ENCODE measurements at places on chromosomes 11 and 22. TPM values are rescaled to one million over a fixed set of nuclear protein-coding genes. Genes with fewer than 3 reads are reported as not detected.

SEZ6L gene
- total RNA-seq, result not detected

C1QTNF4 gene
- 0.91 TPM for total RNA-seq

DNA sequence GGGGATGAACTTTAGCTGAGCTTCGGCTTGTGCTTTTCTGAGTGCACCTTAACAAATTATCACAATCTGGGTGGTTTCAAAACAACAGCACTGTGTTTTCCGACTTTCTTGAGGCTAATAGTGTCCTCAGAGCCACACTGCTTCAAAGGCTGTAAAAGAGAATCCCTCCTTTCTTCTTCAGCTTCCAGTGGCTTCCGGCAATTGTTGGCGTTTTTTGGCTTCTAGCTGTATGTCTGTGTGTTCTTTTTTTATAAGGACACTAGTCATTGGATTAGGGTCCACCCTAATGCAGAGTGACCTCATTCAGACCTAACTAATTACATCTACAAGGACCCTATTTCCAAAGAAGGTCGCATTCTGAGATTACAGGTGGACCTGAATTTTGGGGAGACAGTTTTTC lies 30.6 kb downstream of the KIAA1671 start:
- no peak overlapping the region for H3K27ac ChIP-seq
- no peak for DNase-seq
- H3K36me3 ChIP-seq, result no peaks in the 10 kb centered on the region
- peaks cover 5% of the 10 kb centered on the region for H3K4me1 ChIP-seq
- H3K27me3 ChIP-seq, result peaks cover 25% of the 10 kb centered on the region

GRCh38 chr11:72781313-72782080 lies 12.3 kb downstream of the STARD10 start:
- H3K4me1 ChIP-seq, result peaks cover 14% of the 10 kb centered on the region
- no peaks in the 10 kb centered on the region for H3K27me3 ChIP-seq
- peak overlapping the region; percentile 84 for H3K27ac ChIP-seq
- H3K36me3 ChIP-seq, result no peaks in the 10 kb centered on the region
- H3K4me3 ChIP-seq, result peak overlapping the region; percentile 83

GRCh38 chr22:43434928-43435311 lies 23.1 kb downstream of the MPPED1 start:
- H3K27ac ChIP-seq, result no peak overlapping the region
- H3K4me1 ChIP-seq, result no peaks in the 10 kb centered on the region
- no peaks in the 10 kb centered on the region for H3K36me3 ChIP-seq
- H3K27me3 ChIP-seq, result peaks cover 7% of the 10 kb centered on the region
- H3K4me3 ChIP-seq, result no peak overlapping the region

- H3K4me1 ChIP-seq, result no peaks in the 10 kb centered on the region
- peaks cover 7% of the 10 kb centered on the region for H3K27me3 ChIP-seq
- H3K27ac ChIP-seq, result no peak overlapping the region
- H3K36me3 ChIP-seq, result no peaks in the 10 kb centered on the region
Observed at GRCh38 chr11:130783323-130783722, 133.0 kb downstream of the SNX19 start.

DNA sequence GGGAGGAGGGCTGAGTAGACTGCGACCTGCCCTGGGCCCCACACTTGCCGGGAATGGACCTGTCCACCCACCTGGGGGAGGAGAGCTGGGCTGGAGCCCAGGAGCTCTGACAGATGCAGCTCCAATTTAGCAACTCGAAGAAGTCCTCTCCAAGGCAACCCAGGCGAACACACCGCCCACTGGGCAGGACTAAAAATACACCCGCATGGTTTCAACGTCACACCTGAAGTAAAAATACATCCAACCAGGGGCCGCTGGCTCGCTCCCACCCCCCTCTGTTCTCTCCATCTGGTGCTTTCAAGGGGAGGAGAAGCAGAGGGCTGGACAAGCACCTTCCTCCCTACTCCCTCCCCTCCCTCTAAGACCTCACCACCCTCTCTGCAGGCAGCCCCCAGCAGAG lies 119.9 kb downstream of the FEZ1 start:
- peaks cover 37% of the 10 kb centered on the region for H3K27me3 ChIP-seq
- H3K27ac ChIP-seq, result no peak overlapping the region
- peaks cover 2% of the 10 kb centered on the region for H3K4me1 ChIP-seq
- no peak for DNase-seq
- H3K36me3 ChIP-seq, result no peaks in the 10 kb centered on the region
- no peak overlapping the region for H3K4me3 ChIP-seq

GRCh38 chr22:26884921-26885320 lies 227.5 kb downstream of the MIAT start:
- H3K36me3 ChIP-seq, result peaks cover 54% of the 10 kb centered on the region
- DNase-seq, result no peak
- no peak overlapping the region for H3K4me3 ChIP-seq
- H3K27ac ChIP-seq, result no peak overlapping the region
- no peaks in the 10 kb centered on the region for H3K4me1 ChIP-seq

DNA sequence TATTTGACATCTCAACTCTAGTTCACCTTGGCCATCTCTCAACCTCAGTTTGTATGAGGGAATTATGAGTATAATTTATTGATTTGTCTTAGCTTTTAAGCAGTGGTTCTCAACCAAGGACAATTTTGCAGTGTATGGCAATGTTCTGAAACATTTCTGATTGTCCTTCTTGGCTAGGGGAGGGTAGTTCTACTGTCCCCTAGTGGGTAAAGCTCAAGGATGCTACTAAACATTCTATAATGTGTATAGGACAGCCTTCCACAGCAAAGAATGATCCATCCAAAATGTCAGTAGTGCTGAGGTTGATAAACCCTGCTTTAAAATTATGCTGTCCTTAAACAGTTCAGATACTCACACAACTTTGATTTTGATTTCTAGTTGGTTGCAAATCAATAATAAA lies 78.1 kb upstream of the ALKBH3 start:
- H3K27ac ChIP-seq, result no peak overlapping the region
- peaks cover 33% of the 10 kb centered on the region for H3K36me3 ChIP-seq
- H3K4me1 ChIP-seq, result no peaks in the 10 kb centered on the region
- H3K4me3 ChIP-seq, result no peak overlapping the region

GRCh38 chr11:13781153-13781552 lies 112.7 kb downstream of the FAR1 start:
- H3K36me3 ChIP-seq, result no peaks in the 10 kb centered on the region
- no peaks in the 10 kb centered on the region for H3K27me3 ChIP-seq
- H3K4me3 ChIP-seq, result no peak overlapping the region
- no peak for DNase-seq

DNA sequence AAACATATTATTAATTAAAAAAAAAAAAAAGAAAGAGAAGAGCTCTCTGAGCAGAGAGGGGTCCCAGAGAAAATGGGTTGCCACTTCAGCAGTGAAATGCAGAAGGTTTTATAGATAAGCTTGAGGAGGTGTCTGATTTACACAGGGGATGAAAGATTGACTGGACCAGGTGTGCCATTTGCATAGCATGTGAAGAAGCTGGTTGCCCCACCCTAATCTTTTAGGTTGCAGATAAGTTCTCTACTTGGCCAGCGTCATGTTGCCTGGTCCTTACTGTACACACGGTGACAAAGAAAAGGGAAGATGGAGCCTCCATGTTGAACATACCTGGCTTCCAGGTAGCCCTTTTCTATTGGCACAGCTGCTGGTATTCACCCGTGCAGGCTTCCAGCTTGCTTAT lies 41.4 kb downstream of the MS4A2 start:
- DNase-seq, result no peak
- peaks cover 2% of the 10 kb centered on the region for H3K27me3 ChIP-seq
- no peak overlapping the region for H3K27ac ChIP-seq
- no peaks in the 10 kb centered on the region for H3K4me1 ChIP-seq
- H3K36me3 ChIP-seq, result no peaks in the 10 kb centered on the region

DNA sequence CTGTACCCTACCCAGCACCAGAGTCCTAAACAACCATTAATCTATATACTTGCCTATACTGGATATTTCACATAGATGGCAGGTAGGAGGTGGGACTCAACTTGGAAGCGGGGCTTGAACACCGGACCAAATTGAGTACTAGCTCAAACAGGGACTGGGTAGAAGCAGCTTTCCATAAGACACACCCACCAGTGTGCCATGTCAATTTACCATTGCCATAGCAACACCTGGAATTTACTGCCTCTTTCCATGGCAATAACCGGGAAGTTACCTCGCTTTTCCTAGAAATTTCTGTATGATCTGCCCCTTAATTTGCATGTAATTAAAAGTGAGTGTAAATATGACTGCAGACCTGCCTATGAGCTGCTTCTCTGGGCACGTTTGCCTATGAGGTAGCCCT lies 38.6 kb upstream of the CUL5 start:
- peaks cover 3% of the 10 kb centered on the region for H3K27me3 ChIP-seq
- H3K36me3 ChIP-seq, result no peaks in the 10 kb centered on the region
- DNase-seq, result no peak
- peaks cover 1% of the 10 kb centered on the region for H3K4me1 ChIP-seq
- no peak overlapping the region for H3K27ac ChIP-seq
- H3K4me3 ChIP-seq, result no peak overlapping the region

DNA sequence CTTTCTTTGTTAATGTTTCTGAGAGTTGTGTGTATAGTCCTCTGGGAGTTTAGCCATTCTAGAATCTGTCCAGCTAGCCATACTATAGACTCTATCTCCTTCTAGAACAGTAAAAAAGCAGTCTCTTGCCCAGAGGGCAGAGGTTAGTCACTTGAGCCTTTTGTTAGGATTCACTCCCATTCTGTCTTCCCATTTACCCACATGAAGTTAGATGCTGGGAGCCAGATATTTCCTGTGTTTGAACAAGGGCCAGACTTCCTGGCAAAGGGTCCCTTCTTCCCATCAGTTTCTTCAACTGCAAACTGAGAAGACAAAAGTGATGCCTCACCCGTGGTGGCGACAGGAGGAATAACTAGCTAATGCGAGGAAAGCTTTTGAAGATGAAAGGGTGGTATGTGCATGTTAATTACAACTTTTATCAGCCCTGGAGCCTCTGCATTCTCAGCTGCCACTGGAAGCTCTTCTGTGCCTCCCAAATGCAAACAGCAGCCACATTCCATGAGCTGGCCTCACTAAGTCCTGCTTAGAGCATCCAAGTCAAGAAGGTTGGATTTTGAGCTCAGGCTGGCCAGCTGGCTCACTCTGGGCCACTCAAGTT lies 12.8 kb downstream of the CD44 start:
- H3K4me1 ChIP-seq, result peaks cover 100% of the 10 kb centered on the region
- peaks cover 75% of the 10 kb centered on the region for H3K36me3 ChIP-seq
- H3K27me3 ChIP-seq, result no peaks in the 10 kb centered on the region
- H3K27ac ChIP-seq, result peak overlapping the region; percentile 84
- peak overlapping the region; percentile 59 for H3K4me3 ChIP-seq

GRCh38 chr11:99065121-99065520 lies 44.4 kb downstream of the CNTN5 start:
- no peak overlapping the region for H3K27ac ChIP-seq
- H3K36me3 ChIP-seq, result no peaks in the 10 kb centered on the region
- DNase-seq, result no peak
- peaks cover 3% of the 10 kb centered on the region for H3K4me1 ChIP-seq
- no peaks in the 10 kb centered on the region for H3K27me3 ChIP-seq

- no peaks in the 10 kb centered on the region for H3K4me1 ChIP-seq
- H3K27ac ChIP-seq, result no peak overlapping the region
- no peak overlapping the region for H3K4me3 ChIP-seq
- DNase-seq, result no peak
- H3K36me3 ChIP-seq, result no peaks in the 10 kb centered on the region
- H3K27me3 ChIP-seq, result peaks cover 35% of the 10 kb centered on the region
Observed at GRCh38 chr11:57144075-57144474, 37.7 kb upstream of the LRRC55 start.

DNA sequence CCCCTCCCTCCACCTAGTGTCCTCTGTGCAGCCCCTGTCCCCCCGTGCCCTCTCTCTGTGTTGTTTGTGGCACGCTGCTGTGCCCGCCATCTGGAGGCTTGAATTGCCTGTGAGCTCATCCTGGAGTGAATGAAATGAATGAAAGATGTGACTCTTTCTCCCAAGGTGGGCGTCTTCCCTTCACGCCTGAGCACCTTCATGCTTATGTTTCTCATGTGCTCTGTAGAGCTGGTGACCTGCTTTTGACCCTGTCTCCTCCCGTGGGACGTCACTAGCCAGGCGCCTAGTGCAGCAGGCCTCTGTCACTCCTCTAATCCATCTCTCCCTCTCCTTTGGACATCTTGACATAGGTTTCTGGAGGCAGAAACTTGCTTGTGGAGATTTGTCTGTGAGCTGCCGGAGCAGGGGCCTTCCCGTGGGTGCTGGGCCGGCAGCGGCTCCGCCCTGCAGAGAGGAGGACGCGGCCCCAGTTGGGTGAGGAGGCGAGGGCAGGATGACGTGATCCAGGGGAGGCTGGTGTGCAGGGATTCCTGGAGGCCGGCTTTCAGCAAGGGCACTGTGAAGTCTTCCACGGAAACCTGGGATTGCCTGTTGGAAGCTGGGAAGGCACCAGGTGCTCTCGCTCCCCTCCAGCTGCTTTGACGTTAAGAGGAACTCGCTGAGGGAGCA lies 40.6 kb downstream of the MUC6 start:
- H3K4me1 ChIP-seq, result peaks cover 17% of the 10 kb centered on the region
- H3K27ac ChIP-seq, result peak overlapping the region; percentile 86
- H3K36me3 ChIP-seq, result peaks cover 12% of the 10 kb centered on the region
- H3K27me3 ChIP-seq, result no peaks in the 10 kb centered on the region

GRCh38 chr11:123230346-123230745 lies 35.3 kb upstream of the CLMP start:
- H3K36me3 ChIP-seq, result no peaks in the 10 kb centered on the region
- no peak overlapping the region for H3K4me3 ChIP-seq
- DNase-seq, result no peak

- H3K27me3 ChIP-seq, result no peaks in the 10 kb centered on the region
- H3K4me3 ChIP-seq, result peak overlapping the region; percentile 95
- peaks cover 23% of the 10 kb centered on the region for H3K4me1 ChIP-seq
- no peaks in the 10 kb centered on the region for H3K36me3 ChIP-seq
- H3K27ac ChIP-seq, result peak overlapping the region; percentile 88
Observed at GRCh38 chr11:124746621-124747243, 5.3 kb downstream of the VSIG2 start.

DNA sequence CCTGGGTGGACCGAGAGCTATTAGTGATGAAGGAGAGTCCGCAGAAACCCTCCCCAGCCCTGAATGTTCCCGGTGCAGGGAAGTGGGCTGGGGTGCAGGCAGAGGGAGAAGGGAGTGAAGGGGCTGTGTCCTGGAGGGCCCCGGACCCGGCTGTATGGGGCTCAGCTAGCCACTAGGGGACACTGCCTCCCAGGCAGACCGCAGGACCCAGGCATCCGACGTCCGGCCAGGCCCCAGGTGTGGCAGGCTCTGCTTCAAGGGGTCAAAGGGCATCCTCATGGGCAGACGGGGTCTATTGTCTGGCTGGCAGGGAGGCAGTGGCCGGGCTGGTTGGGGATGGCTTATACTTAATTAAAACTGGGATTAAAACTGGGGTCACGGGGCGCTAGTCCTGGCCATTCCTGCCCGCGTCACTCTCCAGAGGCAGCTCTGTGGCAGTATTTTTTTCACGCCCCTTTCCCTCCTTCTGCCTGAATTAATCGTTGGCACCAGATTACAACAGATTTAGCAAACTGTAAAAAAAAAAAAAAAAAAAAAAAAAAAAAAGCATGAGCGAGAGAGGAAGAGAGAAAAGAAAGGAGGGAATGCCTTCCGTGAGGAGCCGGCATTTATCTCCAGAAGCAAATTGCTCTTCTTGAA lies 5.1 kb downstream of the FLRT1 start:
- H3K27me3 ChIP-seq, result peaks cover 7% of the 10 kb centered on the region
- peaks cover 3% of the 10 kb centered on the region for H3K36me3 ChIP-seq
- H3K27ac ChIP-seq, result no peak overlapping the region
- no peak for DNase-seq
- H3K4me1 ChIP-seq, result peaks cover 2% of the 10 kb centered on the region

DNA sequence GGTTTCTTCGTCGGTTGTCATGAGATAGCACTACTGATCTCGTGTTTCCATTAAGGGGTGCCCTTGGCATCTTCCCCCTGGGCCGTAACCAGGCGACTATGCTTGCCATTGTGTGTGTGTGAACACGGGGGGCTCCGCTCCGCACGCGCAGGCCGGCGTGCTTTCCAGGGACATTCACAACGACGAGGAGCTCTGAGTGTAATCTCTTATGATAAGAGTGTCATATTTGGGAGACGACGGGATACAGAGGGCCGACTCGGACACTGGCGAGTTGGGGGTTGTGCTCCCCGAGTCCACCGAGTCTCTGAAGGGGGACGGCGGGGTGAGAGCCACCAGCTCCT lies 170.9 kb upstream of the CTSC start:
- peaks cover 30% of the 10 kb centered on the region for H3K27me3 ChIP-seq
- H3K27ac ChIP-seq, result no peak overlapping the region
- no peak for DNase-seq
- H3K4me1 ChIP-seq, result peaks cover 10% of the 10 kb centered on the region
- H3K4me3 ChIP-seq, result peak overlapping the region; percentile 79
